Activated effector memory CD4-positive, alpha-beta T cell treated with Interleukin-2 at 50 U/mL for 16 hours (primary cell): ENCODE measurements at places on chromosomes 2 and 18.

DNA sequence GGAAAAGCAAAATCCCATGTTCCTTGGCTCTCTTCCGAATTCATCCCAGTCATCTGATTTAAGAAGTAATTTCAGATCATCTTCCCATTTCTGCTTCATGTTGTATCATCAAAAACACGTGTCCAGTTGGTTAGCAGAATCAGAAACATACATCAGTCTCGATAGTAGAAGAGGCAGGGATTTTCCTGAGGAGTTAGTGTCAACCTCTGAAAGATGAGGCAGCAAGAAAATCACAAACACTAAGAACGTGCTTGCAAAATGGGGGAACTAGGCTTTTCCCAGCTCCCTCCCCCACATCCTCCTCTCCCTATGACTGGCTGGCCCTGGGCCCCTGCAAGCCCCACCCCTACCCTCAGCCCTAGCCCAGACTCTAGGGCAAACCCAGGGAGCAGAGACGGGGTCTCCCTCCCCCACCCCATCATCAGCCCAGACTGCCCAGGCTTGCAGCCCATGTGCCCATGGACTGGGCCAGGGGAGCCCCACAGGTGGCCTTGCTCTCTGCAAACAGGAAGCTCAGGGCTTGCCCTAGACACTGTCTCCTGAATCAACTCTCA lies 161.0 kb upstream of the ID2 start:
- DNase-seq = no peak

DNA sequence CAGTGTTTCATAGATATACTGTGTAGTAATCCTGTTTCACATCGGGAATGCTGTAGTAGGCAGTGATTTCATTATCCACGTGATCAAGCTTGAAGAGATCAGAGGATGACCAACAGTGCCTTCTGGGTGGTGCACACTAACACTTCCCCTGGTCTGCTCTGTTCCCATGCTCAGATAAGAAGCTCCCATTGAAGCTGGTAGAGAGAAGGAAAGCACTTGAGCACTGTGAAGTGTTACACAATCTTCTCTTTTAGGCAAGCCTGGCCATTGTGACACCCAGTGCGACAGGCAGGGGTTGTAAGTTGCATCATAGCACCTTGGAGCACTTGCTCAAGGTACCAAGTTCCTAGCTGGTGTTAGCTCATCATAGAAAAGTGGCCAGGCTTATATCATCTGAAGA lies 30.6 kb upstream of the GPD2 start:
- DNase-seq = no peak

DNA sequence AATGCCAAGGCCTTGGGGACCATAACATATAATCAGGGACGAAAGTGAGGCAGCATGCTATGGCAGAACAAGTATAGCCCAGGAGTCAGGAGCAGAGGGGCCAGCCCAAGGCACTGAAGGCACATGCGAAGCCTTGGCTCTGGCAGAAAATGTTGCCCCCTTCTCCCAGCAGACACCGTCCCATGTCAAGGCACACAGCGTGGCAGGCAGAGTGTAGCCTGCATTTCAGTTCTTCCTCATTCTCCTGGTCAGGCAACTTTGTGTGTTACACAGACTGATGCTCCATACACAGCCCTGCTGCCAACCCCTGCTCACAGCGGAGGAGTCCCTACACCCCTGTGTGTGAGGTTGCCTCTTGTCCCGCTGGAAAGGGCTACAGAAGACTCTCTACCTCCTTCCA lies 480.8 kb downstream of the BCL11A start:
- DNase-seq = no peak

DNA sequence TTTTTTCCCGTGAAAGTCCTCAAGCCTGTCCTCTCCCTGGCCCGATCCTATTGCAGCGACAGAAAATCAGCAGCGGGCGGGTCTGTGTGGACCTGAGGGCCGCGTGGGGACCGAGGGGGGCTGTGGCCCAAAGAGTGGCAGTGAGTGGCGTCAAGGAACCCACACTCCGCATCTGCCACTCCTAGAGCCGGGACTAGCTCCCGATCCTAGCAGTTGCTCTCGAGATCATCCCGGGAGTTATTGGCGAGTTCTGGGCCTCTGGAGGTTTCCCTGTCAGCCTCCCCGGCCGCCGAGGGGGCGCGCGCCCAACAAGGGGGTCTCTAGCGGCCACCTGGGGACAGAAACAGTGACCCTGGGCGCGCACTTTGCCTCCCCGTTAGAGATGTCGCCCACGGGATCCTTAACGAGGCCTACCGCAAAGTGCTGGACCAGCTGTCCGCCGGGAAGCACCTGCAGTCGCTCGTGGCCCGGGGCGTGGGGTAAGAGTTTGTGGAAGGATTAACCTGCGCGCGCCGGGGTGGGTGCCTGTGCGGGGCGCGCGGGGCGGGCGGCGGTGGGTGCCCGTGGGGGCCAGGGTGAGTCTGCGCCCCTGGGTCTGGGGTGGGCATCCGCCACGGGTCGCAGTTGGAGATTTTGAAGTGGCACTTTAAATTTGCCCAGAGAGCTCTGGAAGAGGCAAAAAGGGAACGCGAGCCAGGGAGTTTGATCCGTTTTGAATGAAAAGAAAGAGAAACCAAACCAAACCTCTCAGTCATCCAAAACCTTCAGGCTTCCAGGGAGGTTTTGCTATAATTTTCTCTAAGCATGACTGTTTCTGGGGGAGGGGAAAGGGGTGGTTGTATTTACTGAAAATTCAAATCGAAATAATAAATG lies 3.5 kb downstream of the ADCYAP1 start:
- DNase-seq = no peak

DNA sequence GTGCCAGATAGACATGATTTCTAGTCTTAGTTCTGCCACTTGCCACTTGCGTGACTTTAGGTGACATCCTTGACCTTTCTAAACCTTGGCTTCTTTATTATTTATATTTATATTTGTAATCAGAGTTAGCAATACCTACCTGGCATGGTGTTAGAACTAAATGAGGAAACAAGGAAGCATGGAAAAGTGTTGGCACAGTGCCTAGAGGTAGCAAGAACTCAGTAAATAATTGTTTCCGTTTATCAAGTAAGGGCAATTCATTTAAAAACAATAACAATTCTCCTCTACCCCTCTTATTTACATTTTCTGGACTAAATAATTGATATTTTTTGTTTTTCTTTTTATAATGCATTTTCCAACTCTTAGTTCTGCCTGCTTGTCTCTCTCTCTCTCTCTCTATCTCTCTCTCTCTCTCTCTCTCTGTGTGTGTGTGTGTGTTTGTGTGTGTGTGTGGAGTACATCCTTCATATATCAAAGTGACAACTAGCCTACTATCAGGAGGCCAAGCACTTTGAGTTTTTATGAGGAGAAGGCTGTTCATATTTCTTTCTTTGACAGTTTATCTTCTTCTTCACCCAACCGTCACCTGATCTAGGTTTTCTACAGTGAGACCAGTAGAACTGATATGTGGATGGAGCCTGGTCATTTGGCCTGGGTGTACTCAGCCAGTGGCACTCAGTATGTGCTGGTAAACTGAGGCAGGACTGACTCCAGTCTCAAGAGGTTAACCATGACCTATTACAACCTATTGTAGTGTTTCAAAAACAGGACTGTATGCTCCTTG lies 134.5 kb downstream of the LRRTM1 start:
- DNase-seq = no peak

- no peak for DNase-seq
Observed at GRCh38 chr18:9117980-9118841, 15.7 kb downstream of the NDUFV2 start.

DNA sequence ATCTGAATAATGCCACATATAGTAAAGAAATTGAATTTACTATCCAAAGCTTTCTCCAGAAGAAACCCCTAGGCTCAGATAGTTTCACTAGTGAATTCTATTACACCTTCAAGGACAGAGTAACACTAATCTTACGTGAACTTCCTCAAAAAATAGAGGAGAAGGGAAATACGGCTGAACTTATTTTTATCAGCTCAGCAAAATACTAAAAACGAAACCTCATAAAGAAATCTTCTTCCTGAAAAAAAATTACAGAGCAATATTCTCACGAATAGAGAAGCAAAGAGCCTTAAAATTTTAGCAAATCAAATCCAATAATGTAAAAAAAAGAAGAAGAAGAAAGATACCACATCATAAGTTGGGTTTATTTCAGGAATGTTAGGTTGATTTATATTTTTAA lies 14.7 kb downstream of the CAPN13 start:
- DNase-seq = no peak

DNA sequence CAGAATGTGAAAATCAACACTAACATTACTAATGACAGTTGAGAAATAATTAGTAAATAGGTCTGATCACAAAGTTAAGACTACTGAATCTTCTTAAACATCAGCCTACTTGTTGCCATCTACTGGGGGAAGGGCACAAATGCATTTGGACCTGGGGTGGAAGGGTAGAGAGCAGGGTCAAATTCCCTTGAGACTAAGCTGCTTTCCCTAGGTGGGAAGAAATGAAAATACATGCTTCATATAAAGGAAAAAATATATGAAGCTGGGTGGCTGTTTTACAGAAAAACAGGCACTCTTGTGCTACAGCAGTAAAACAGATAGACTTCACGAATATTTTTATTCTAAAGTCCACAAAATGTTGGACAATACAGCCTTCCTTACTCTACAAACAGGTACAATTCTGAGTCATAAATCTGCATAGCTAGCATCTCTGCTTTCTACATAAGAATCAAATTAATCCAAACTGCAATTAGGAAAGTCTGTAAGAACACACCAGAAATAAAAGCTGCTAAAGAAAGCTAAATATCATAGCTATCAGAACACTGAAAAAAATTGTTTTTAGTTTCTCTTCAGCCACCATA lies 10.9 kb downstream of the TRIP12 start:
- DNase-seq = no peak

DNA sequence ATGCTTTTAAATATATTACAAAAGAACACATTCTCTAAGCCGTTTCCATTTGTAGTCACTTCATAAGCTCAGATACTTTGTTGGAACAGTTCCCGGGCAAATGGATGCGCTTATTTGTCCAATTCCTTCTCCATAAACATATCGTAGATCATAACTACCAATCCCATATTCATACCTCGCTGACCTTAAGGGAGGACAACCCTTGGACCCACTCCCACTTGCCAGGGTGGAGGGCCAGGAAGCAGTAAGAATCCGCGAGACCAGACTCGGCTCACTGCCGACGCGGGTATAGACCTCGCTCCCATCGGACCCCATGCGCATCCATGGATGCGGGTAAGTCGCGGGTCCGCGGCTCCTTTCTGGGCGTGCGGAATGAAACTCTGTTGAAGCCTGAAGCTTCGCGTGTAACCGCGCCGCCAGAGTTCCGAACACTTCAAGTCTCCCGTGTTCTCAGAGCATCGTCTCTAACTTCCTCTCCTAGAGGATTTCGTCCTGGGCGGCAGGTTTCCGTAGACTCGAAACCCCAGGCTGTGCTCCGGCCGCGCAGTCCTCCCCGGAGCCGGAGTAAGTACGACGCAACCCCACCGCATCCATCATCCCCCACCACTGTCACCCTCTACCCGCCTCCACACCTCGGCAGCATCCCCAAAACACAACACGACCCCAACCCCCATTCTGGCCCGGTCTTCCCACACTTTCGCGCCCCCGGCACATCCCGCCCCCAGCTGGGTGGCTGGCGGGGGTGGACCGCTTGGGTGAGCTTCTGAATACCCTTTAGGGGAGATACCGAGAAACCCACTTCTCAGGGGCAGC lies 1.1 kb downstream of the DSC3 start:
- no peak for DNase-seq

DNA sequence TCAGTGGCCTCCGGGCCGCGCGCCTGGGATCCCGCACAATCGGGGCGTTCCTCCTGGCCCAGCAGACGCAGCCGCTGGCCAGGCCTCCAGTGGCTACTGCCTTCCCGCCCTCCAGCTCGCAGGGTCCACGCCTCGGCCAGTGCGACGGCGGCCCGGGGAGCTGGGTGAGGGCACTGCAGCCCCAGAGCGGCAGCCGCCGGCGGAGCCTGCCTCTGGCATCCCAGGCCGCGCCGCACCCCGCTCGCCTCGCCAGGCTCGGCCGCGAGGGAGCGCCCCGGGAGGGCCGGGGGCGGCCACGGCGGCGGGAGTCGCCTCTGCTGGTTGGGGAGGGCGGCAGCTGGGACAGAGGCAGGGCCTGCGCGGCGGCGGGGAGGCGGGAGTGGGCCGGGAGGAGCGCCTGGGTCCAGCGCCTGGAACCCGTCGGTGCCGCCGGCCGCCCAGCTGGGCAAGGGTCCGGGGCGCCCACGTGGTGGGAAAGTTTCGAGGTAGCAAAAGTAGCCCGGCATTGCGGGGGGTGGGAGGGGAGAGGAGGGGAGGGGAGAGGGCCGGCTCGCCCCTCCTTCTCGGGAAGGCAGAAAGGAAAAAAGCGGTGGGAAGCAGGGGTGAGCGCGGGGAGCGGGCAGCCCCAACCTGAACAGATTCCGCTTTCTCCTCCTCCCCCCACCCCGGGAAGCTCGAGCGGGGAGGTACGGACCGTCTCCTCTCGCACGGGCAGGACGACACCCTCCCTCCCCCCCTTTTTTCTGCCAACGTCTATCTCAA lies 1.5 kb upstream of the INHBB start:
- DNase-seq = no peak

DNA sequence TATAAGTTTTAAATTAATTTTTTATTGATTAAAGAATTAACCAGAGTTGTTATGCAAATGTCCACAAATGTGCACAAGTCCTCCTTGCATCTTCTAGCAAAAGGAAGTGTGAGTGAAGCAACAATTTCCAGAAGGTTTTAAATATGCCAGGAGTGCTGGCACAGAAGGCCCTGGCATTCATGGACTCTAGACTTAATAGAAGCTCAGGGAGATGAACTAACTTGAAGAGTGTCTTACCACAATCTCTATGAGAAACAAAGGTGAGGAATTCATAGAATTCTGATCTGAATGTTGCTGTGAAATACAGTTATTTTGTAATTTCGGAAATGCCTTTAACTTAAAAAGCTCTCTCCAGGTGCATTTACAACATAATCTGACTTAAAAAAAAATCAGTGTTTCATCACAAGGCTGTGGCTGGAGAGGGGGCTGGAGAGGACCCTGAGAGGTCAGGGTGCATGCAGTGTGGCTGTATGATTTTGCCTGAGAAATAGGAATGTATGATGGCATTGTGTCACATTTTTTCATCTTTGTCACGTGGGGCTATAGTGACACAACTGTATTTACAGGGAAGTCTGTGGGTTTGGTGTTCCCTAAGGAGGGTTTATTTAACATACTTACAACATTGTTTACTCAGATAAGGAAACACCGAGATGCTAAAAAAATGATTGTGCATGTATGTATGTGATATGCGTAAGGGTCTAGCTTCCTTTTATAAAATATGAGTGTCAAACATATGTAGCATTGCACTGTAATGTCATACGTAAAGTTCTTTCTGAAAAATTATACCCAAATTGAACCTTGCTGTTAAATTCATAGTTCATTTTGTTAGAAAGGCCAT lies 66.2 kb downstream of the MAP4K4 start:
- DNase-seq = no peak

- no peak for DNase-seq
Observed at GRCh38 chr2:170974304-170974993, 45.4 kb downstream of the GORASP2 start.

- DNase-seq = no peak
Observed at GRCh38 chr2:136065907-136066306, 52.0 kb downstream of the CXCR4 start.

DNA sequence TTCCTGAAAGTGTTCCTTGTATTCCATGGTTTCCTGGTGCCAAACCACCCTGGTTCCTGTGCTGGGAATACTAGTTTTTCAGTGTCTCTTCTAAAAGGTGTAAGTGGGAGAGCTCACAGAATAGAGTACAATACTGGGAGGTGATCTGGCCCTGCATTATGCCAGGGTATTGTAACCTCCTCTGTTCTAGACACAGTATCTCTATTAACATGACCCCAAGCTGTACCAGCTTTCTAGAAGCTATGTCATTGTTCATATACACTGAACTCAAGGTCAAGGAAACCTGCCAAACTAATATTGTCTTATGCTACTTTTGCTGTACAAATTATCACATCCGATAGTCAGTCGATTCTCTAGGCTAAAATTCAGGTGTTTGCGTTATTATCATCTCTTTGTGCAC lies 32.7 kb downstream of the SETBP1 start:
- no peak for DNase-seq
